ENCODE measurements at places on chromosomes 11 and 22. TPM values are rescaled to one million over a fixed set of nuclear protein-coding genes. Genes with fewer than 3 reads are reported as not detected.

GRCh38 chr22:30105483-30105882, 25.2 kb downstream of the HORMAD2 start:
- DNase-seq: no peak

- peak; percentile 27 for DNase-seq
Measured at GRCh38 chr11:100785148-100785983, 98.3 kb downstream of the ARHGAP42 start.

DEPDC7 gene
- 14.7 TPM for polyA plus RNA-seq

CFAP300 gene
- not detected for polyA plus RNA-seq

DNA sequence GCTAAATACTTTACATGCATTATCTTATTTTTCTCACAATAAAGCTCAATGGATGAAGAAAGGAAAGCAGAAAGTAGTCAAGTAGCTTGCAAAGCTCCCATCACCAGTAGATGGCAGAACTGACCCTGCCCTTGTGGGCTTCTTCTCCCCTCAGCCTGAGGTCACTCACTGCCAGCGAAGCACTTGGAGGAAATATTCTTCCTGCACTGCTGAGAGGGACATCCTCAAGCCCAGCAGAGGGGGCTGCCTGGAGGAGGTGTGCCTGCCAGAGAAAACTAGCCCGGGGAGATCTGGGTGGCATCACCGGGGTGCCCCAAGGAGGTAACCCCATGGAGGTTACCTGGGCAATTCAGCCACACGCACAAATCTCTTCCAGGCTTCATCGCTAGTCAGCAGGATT, 6.6 kb downstream of the APOL4 start:
- DNase-seq: peak; percentile 40

DNA sequence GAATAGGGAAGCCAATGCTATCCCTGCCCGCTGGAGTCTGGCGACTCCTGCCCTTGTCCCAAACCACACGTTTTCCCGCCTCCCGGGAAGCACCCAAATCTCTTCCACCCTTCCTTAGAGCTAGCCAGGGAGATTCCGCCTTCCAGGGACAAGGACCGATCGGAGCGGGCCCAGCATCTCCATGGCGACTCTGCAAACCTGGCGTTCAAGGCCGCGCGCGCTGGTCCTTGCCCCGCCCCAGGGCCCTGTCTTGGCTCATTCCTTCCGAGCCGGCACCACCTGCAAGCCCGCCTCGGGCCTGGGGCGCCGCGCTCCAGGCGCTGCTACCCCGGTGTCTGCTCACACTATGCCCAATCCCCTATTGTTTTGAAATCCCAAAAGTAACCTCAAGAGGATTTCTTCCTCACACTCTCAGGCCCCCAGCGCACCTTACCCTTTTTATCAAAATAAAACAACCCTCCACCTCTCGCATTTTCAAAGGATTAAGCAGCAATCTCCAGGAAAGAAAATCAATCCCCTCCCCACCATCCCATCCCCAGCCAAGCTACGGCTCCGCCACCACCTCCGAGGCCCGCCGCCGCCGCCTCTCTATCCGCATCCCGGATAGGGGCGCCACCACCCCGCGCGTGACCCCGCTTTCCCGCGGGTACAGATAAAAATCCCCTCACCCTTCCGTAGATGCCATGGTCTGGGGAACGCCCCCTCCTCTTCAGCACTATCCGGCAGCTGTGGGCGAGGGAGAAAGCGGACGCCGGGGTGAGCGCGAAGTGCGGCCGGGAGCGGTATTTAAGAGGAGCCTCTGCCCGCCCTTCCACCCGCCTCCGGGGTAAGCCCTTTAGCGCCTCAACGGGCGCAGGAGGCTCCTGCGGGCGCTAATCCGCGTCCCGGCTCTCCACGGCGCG, 825 bp downstream of the SLC1A2 start:
- no peak for DNase-seq

RFPL3 gene
- not detected for polyA plus RNA-seq

DNA sequence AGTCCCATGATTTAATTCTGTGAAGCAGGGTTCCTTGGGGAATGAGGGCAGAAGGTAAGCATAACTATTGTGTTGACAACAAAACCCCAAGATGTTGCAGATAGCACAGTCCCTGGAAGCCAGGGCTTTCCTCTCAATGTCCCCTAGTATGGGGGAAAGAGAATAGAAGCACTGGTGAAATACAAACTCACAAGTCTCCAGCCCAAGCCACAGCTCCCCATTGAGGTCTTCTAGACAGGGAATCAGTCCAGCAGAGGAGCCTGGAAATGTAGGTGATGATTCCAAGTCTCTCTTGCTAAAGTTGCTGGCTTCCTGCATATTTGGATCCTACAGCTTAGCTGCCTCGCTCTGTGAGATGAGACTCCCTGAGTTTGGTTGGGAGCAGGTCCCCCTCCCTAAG, 31.7 kb upstream of the DRD2 start:
- no peak for DNase-seq

DNA sequence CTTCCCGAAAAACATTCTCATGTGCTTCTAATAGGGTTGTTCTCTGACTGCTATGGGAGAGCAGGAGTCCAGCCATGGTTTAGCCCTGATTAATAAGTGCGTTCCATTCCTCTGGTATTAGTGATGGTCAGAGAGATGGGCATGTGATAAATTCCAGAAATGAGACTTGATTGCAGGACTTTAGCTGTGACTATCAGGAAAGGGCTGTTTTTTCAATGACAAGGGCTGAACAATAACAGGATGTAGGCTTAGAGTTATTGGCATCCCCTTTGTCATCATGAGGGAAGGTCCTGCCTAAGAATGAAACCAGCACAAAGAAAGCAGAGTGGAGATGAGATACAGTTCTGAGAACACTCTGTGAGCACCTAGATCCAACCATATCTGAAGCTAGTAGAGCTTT, 494.6 kb downstream of the MIAT start:
- DNase-seq: no peak

SMC1B gene
- polyA plus RNA-seq: not detected

SCT gene
- not detected for polyA plus RNA-seq

VWCE gene
- 59.7 TPM for polyA plus RNA-seq

DNA sequence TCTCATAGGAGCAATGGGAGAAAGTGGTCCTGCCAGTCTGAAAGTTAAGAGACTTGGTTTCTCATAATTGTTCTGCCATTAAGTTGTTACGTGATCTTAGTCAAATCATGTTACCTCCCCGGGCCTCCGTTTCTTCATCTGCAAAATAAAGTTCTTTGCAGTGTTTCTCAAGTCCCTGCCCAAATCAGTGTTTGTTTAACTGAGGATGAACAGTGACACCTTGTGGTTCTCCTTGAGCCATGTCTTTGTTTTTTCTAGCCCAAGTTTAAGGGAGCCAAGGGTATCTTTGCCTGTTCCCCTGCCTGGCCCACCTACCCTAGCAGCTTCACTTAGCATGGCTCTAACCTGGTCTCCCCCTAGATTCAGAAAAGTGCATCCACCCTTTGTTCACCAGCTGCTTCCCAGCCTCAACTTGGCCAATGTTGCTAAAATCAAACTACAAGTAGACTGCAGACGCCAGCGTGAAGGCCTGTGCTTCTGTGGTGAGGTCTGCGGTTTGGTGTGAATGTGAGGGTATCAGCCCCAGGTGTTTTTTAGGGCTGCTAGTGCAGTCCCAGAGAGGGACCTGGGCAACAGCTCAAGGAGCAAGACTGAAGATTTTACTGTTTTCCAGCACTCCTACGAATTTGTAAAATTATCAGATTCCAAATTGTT, 35.5 kb downstream of the FZD4 start:
- DNase-seq: peak; percentile 43

POU2AF1 gene
- polyA plus RNA-seq: 5.3 TPM

CCDC87 gene
- polyA plus RNA-seq: 0.05 TPM

DNA sequence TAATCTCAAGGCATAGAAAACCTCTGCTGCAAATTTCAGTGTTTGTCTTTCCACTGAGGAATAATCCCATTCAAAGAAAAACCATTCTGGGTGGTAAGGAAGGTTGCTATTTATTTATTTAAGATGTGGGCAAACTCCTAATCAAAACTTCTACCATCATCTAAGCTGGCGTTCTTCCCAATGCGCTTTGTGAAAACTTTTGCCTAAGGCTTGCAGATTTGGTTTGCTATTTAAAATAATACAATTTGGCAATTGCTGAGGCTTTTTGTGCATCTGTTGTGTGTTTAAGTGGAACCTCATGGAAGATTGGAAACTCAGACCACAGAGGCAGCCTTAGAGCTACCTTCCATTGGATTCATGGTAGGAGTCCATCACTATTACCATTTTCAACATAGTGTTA, 309.0 kb downstream of the BLID start:
- DNase-seq: no peak

- DNase-seq: peak; percentile 50
Measured at GRCh38 chr11:59807047-59807610, 3.4 kb downstream of the MRPL16 start.

LMO2 gene
- polyA plus RNA-seq: not detected

NRGN gene
- polyA plus RNA-seq: 0.22 TPM

GRCh38 chr22:43562843-43563242, 151.0 kb downstream of the MPPED1 start:
- no peak for DNase-seq

CCDC15 gene
- polyA plus RNA-seq: 2.2 TPM

DNA sequence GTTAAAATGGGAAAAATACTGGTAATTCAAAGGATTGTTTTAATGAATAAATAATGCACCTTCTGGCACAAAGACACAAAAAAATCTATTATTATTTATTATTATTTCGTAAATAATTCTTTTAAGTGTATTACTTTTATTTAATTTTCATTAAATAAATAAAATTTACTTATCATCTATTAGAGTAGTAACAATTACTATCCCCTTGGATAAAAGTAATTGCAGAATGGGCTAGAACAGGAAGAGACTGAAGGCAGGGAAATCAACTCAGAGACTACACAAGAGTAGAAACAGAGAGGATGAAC, 23.0 kb downstream of the OR8B12 start:
- no peak for DNase-seq

- DNase-seq: no peak
Measured at GRCh38 chr11:8381343-8381742, 117.7 kb upstream of the LMO1 start.

DNA sequence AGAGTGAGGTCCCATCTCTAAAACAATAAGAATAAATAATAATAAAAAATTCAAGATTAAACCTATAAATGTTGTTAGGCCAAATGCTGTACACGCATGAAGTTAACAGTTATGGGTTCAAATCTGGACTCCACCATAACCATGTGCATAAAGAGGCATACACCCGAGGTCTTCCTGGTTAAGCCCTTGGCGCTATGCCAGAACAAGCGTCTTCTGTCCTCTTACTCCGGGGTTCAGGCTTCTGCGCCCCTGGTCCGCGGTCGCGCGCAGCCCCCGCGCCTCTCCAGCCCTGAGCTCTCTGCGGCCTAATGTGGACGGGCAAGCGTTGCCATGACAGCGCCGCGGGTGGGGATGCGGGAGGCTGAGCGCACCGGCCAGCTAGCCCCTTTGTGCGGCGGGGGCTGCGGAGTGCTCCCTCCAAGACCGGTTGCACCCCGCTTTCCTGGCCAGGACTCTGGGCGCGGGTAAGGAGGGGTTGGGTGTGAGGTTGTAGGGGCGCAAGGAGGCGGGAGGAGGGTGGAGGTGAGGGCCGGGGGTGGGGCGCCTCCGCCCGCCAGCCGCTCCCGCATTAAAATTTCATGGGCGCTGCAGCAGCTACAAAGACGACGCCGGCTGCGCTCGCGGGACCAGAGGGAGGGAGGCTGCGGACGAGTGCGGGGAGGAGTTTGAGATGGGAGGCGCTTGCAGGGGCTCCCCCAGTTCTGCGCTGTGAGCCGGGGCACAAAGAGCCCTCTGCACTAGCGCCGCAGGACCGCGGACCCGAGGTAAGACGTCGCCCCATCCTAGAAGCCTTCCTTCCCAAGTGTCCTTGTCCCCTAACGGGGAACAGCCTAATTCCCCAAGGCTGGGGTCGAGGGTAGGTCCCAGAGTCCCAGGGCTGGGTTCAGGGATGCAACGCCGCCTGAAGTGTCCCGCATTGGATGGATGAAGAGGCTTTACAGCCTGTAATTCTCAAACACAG, at the start of gene MIAT:
Gene MIAT, plus strand, starts transcription at position 698 of the 961 bp plus-strand sequence.
- DNase-seq: no peak

RFPL2 gene
- not detected for polyA plus RNA-seq

DNA sequence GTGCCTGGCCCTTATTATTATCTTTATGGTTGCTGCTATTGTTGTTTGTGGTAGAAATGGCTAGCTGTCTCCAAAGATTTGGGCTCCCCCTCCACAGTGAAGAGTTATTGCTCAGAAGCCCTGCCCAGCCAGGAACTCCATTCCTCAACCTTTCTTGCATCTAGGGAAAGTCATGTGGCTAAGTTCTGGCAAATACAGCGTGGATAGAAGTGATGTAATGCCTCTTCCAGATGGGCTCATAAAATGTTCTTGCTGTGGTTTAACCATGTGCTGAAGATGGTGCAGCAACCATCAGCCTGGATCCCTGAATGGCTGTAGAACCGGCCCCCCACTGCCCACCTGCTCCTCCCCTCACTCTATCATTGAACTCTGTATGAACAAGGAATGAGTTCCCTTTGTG, 203.5 kb upstream of the E2F8 start:
- DNase-seq: no peak

MRGPRX4 gene
- polyA plus RNA-seq: 0.18 TPM

DNA sequence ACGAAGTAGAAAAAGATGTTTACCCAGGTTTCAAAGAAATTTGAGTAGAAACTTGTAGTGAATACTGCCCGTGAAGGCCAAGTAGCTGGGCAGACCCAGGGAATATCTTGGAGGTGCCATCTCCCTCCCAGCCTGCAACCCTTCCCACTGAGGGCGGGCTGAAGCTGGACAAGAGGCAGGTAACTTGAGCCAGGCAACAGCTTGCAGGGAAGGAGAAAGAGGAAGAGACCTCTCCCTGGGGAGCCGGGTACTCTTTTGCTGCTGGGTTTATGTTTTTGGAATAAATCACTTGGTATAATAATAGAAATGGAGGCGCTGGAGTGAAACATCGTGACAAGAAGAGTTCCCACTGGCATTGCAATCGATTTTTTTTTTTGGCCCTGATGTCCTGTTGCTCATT, 49.4 kb upstream of the JAM3 start:
- no peak for DNase-seq

DNA sequence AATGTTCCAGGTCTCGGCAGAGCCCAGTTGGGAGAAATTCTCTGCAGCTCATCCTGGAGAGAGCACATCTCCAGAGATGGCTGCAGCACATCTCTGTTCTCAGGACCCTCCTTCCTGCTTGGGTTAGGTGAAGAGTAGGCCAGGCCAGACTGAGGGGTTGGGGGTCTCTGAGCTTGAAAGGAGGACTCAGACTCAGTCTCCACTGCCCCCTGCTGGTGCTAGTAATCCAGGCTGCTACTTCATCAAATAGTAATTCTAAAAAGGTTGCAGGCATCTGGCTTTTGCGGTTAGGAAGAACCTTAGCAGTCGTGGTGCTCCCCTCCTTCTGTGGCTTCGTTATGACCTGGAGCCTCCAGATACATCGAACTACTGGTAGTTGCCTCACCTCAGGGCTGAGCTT, 9.7 kb downstream of the TUB start:
- DNase-seq: peak; percentile 20

GRCh38 chr22:21943571-21944448, 8.8 kb downstream of the PPM1F start:
- DNase-seq: no peak
